ENCODE measurements at places on chromosomes 12 and 14. TPM values are rescaled to one million over a fixed set of nuclear protein-coding genes. Genes with fewer than 3 reads are reported as not detected.

DNA sequence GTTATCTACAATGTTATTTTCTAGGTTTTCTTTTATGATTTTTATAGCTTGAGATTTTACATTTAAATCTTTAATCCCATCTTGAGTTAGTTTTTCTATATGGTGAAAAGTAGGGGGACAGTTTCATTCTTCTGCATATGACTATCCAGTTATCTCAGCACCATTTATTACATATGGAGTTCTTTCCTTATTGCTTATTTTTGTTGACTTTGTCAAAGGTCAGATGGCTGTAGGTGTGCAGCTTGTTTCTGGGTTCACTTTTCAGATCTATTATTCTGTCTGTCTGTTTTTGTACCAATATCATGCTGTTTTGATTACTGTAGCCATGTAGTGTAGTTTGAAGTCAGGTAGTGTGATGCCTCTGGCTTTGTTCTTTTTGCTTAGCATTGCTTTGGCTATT, 477.3 kb downstream of the TMEM117 start:
- no peak for DNase-seq

DNA sequence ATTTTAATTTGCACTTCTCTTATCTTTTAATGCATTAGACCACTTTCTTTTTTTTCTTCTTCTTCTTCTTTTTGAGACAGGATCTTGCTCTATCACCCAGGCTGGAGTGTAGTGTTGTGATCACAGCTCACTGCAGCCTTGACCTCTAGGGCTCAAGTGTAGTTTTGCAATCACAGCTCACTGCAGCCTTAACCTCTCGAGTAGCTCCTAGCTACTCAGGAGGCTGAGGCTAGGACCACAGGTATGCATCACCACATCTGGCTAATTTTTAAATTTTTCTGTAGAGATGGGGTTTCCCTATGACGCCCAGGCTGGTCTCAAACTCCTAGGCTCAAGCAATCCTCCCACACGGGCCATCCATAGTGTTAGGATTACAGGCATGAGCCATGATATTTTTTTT, 12.7 kb downstream of the TMED8 start:
- no peak for DNase-seq

- DNase-seq, result no peak
Measured at GRCh38 chr14:58106446-58106845, 45.6 kb downstream of the ARMH4 start.

DNA sequence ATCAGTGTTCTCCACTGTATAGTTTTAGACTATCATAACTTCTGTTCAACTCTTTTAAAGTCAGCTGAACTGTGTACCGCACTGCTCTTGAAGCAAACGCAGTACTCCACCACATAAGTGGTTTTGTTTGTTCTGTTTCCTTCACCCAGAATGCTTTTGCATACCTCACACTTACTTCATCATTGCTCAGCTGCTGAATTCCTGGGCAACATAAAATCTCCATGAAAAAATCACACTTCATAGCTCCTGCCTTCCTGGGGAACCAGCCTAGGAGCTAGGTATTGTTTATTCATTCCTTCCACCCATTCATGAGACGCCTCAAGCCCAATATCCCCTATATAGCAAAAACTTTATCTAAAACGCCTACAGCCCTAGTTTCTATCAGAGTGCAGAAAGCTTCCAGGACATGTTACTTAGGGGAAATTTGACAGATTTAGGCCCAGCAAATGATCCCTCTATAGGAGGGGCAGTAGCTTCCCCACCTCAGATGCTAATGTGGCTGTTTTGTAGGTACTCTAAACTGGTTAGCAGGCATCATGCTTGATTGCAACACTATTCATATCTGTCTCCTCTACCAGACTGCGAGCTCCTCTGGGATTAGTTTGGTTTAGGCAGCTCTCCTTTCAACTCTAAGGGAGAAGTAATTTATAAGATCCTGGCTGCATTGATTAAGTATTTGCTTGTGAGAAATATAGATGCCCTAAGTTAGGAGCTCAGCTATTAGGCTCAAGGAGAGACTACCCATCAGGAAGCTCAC, 44.5 kb downstream of the LRRC9 start:
- no peak for DNase-seq

- DNase-seq, result no peak
Measured at GRCh38 chr14:85118274-85118673, 411.7 kb upstream of the FLRT2 start.

DNA sequence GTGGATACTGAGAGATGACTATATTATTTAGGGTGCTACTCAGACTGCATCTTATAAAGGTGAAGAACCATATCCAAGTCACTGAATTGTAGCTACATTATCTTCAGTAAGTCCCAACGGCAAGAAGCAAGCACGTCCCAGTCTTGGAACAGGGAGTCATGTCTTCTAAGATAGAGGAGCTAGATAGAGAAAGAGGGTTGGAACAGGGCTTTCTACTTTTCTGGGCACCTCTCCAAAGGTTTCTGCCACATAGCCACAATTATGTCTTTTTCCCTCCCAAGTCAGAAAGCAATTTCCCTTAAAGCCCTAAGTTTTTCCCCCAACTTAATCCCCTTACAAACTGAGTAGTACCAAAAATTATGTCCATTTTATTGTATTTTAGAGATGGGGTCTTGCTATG, 22.4 kb downstream of the MAPK1IP1L start:
- no peak for DNase-seq

GRCh38 chr14:90568405-90568804, 171.6 kb downstream of the CALM1 start:
- DNase-seq, result no peak

DNA sequence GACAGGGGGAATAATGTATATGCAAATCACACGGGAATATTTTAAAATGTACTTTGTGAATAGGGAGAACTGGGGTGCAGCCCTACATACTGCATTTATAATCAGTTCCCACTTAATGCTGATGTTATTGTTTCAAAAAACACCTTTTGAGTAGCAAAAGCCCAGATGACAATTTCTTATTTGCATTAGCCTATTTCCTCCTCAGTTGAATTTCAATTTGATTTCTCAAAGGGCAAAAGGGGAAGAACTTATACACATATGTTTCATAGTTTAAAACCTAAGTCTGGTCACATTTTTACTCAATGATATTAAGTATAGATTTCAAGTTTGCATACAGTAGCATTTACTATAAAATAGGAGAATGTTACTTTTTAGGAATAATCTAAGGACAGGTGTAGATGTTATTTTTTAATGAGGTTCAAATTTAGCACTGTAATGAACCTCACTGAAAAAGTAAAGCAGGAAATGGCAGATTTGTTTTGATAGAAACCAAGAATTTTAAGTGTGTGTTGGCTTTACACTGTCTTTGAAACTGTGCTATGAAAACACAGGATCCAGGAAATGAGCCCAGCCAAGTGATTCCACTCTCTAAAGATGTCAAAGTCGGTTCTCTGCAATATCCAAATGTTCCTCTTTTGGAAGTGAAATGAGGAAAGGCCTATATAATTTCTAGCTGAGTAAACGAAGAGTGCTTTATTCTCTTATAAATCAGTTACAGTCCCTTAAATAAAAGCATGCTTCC, 367.4 kb downstream of the BTG1 start:
- DNase-seq, result no peak

- DNase-seq, result no peak
Measured at GRCh38 chr14:21643407-21643806, 8.7 kb upstream of the OR10G2 start.

DNA sequence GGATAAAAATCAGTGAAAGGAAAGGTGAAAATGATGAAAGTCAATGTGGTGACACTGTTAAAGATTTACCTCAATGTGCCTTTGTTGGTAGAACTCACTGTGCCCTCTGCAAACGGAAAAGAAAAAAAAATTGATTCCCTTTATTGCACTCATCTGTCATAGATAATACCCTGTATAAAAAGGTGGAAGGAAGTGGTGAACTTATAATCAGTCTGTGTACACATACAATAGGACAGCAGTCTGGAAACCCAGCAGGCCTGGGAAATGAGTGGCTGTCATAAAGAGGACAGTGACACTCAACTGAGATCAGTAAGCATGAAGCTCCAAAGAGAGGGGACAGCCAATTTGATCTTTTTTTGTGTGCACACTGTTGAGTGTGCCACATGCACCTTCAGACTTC, 364.7 kb downstream of the NOVA1 start:
- no peak for DNase-seq

GRCh38 chr12:3576891-3577290, 85.9 kb downstream of the PRMT8 start:
- DNase-seq, result no peak

GRCh38 chr14:61472011-61472672, 150.8 kb downstream of the PRKCH start:
- DNase-seq, result no peak

- DNase-seq, result peak; percentile 70
Measured at GRCh38 chr14:102930138-102930752, 7.8 kb downstream of the AMN start.

DNA sequence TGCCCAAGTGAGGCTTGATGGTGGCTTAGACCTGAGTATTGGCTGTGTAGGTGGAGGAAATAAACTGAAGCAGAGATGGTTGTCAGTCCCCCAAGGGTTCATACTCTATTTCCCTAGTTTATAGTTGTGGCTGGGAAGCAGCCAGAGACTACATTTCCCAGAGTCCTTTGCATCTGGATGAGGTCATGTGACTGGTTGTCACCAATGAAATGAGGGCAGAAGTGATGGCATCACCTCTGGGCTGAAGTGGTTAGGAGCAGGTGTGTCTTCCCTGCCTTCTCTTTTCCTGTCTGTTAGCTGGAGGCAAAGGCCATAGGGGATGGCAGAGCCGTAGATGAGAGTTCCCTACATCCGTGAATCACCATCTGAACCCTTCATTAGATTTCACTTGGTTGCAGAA, 16.3 kb upstream of the NOS1 start:
- no peak for DNase-seq

- no peak for DNase-seq
Measured at GRCh38 chr12:39722504-39722903, 102.9 kb upstream of the ABCD2 start.

DNA sequence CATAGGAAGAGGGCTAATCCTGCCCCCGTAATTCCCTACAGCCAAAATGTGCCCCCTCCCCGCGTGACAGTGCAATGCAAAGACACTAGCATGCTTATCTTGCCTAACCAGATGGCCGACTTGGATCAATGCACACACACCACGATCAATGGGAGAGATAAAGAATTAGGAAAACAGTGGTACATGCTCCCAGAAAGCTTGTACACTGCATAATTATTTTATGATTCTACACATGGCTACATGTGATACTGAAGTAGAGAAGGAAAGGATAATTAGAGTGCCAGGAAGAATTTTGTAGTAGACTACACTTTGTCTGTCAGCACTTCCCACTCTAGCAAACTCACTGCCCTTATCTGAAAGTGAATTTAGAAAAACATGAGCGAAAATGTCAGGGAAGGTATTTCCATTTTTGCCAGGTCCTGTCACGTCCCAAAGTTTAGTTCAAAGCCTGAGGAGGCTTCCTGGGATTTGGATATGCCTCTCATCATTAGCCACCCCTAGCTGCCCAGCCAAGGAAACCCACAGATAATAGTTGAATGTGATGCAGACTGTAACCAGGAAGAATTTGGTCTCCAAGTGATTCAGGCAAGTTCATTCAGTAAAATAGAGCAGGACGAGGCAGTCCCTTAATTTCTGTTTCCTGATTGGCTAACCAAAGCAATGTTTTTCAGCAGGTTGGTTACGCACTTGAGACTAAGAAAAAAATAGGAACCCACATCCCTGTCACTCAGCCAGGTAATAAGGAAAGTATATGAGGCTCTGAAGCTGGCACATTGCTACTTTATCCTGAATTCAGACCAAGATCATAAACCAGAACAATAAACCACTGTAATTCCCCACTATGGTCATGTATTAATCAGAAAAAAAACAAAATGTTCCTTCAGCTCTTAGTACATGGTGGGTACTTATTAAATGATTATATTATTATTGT, 199.6 kb upstream of the OTX2 start:
- no peak for DNase-seq

GRCh38 chr12:105825141-105825540, 313.6 kb downstream of the NUAK1 start:
- DNase-seq, result no peak

DNA sequence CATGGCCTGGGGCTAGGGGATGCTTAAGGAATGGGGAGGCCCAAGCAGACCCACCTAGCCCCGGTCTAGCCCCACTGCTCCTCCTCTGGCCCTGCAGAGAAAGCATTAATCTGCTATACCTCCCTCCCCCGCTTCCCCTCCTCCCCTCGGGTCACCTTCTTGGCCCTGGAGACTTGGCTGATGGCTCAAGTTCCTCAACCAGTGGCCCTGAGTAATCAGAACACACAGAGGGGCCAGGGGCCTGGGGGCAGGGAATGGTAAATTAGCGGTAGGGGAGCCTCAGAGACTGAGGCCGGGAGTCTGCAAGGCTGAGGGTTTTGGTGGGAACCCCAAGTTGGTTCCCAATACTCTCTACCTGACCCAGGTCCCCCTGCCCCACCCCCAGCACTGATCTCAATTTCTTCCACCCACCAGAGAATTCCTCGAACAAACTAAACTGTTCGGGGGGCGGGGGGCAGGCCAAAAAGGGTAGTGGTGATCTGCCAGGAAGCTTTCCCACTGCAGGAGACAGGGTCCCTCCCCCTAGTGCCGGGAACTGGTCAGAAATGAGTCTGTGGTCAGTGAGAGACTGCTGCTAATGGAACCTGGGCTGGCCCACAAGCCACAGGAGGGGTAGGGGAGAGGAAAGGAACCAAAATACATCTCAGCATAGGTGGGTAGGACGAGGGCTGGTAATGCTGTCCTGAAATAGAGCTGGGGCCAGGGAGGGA, 12.8 kb upstream of the SMARCD1 start:
- DNase-seq, result no peak

DNA sequence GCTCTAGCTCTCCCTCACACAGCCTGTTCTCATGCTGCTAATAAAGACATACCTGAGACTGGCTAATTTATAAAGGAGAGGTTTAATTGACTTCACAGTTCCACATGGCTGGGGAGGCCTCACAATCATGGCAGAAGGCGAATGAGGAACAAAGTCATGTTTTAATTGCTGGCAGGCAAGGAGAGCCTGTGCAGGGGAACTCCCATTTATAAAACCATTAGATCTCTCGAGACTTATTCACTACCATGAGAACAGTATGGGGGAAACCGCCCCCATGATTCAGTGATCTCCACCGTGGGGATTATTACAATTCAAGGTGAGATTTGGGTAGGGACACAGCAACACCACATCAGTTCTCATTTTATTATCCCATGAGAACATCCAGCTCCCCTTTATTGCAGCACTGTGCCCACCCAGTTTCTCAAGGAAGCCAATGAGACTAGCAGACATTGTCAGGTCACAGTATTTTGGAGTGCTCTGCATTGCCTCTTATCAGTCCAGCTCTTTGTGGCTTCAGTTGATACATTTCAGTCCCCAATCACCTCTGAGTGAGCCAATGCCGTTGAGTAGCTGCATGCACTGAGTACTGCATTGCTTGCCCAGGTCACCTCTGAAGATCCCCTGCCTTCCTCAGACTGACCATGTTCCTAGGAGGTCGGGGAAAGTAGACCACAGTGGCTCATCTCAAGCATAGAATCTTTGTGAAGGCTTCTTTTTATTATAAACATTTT, 131.2 kb downstream of the CRADD start:
- DNase-seq, result no peak

- DNase-seq, result no peak
Measured at GRCh38 chr14:91961297-91962220, 14.1 kb upstream of the FBLN5 start.

GRCh38 chr12:51949342-51950030, 2.0 kb upstream of the ACVR1B start:
- DNase-seq, result no peak

SYNDIG1L gene
- total RNA-seq, result 1.9 TPM

HOXC11 gene
- total RNA-seq, result not detected

CRIP2 gene
- 4.6 TPM for total RNA-seq

BATF gene
- not detected for total RNA-seq

CLEC4A gene
- not detected for total RNA-seq

ST8SIA1 gene
- total RNA-seq, result 2.3 TPM

RPS29 gene
- 2,393 TPM for total RNA-seq

TESPA1 gene
- total RNA-seq, result 0.25 TPM

LALBA gene
- total RNA-seq, result not detected

PPP2R5C gene
- 99.9 TPM for total RNA-seq

KRT78 gene
- not detected for total RNA-seq

LYZ gene
- 1.1 TPM for total RNA-seq

Measured in WTC11 (cell line).